ENCODE measurements at places on chromosomes 3 and 15.

DNA sequence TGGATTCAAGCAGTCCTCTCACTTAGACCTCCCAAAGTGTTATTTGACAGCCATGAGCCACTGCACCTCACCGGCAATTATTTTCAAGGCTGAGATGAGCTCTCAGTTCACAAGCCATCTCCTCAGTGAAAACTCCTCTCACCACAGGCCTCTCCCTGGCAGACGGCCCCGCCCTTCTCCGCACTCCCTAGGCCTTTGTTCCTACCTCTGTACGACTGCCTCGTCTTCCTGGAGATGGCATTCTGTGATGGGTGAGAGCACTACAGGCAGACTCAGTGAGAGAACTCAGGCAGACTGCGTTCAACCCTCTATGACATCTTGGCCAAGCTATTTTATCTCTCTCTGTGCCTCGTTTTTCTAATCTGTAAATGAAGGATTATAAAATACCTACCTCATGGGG lies 67.0 kb upstream of the TPM1 start:
- DNase-seq: no peak

DNA sequence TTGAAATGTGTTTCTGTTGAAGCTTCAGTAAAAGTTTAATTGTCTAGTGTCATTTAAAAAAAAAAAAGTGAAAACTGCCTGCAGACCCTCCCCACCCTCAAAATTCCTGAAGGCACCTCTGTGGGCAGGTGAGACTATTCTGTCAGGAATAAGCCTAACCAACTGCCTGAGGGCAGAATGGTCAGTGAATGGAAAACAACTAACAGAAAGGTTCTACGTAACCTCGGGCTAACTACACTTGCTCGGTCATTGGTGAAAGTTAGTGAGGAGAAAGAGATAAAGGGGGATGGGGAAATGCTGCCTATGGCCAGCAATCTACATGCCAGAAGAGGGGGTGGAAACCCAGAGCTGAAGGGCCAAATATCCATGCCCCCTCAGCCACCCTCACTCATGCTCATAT lies 108.6 kb upstream of the SLC24A5 start:
- no peak for DNase-seq

GRCh38 chr3:66095295-66096001 lies 56.7 kb upstream of the MAGI1 start:
- DNase-seq: no peak

DNA sequence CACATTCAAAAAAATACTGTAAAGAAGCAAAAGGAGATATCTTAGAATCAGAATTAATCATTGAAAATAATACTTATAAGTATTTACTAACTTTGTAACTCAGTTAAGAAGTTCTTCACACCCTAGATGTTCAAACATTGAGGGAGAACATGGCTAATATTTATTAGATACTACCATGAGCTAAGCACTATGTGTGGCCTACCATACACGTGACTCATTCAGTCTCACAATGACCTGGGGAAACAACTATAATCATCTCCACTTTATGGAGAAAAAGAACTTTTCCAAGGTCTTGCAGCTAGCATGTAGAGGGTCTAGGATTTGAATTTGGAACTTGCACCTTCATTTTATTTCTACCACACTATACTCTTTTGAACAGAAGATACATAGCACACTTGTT lies 361.9 kb upstream of the CFAP20DC start:
- no peak for DNase-seq

DNA sequence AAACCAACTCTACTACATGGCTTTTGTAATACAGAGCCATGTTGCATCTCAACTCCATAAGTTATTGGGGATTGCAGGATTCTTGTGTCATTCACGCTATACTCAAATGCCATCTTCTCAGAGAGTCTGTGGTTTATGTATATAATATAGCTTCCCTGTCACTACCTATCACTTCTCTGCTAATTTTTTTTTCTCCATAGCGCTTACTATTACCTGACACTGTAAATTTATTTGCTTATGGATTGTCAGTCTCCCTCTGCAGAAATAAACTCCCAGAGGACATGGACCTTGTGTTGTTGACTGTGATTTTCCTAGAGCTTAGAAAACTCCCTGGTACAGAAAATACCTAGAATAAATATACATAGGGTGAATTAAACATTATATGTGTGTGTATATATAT lies 990.5 kb downstream of the TBL1XR1 start:
- no peak for DNase-seq

- no peak for DNase-seq
Observed at GRCh38 chr15:48090666-48091065, 30.1 kb upstream of the SLC24A5 start.

GRCh38 chr3:16653712-16654111 lies 48.5 kb upstream of the DAZL start:
- DNase-seq: no peak

DNA sequence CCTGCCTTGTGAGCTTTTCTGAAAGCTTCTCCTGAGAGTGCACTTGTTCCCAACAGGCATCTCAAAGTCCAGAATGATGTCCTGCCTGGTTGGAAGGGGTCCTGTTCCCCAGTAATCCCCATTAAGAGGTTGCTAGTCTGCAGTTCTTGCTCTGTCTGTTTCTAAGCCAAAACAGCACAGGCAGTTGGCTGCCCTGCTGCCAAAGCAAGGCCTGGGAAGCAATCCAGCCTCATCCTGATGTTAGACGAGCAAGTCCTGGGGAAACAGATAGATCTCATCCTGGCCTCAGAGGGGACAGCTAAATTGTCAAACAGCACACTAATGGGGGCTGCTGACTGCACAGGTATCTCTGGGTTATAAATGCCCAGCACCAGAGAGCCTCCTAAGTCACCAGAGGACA lies 198.0 kb downstream of the EPHB1 start:
- no peak for DNase-seq

DNA sequence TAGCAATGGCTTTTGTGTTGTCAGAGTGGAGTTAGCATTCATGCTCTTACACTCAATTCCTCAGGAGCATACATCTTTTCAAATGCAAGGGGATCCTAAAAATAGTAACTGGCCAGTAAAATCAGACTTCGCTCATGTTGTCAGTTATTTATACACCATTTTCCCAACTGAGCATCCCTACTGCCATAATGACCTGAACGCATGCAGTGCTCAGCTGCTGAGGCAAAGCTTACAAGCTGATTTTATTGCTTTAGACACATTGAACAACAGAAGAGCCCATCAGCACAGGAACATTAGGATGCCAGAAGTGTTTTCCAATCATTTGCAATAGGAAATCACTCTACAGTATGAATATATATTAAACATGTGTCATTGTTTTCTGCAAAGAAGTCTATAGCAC lies 689.7 kb upstream of the BCHE start:
- DNase-seq: no peak

DNA sequence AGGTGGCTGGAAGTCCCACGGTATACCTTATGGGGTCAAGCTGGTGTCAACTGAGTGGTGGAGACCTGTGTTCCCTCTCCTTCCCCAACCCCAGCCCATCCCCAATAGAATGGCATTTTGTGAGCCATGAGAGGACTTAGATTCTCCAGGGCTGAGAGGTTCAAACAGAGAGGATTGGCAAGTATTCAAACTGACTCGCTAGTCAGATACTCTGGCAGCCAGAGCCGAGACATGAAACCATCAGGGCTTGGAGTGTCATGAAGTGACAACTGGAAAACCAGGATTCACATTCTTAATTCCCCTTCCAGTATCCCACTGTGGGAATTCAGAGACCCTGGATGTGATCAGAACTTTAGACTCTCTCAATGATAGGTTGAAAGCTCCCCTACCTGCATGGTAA lies 159.4 kb upstream of the SNTN start:
- DNase-seq: no peak

- DNase-seq: no peak
Observed at GRCh38 chr3:194575484-194576210, 57.6 kb downstream of the TMEM44 start.

GRCh38 chr3:26657348-26657976 lies 34.9 kb downstream of the LRRC3B start:
- DNase-seq: no peak

DNA sequence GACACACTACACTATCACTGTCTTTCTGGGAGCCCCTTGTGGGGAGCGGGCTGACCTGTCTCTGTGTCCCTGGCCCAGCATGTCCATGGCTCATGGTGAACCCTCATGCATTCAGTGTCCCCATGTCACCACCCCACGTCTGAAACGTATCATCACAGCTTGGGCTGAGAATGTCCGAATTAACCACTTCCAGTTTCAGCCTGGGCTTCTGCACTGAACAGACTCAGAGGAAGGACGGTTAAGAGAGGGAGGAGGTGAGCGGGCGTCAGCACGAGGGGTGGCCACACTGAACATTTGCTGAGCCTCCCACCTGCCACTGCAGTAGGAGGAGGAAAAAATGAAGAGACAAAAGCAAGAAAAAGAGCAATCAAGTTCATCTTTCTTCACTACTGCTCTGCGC lies 30.5 kb downstream of the ATP2B2 start:
- DNase-seq: no peak

- no peak for DNase-seq
Observed at GRCh38 chr3:138082992-138083386, 32.4 kb downstream of the DZIP1L start.

DNA sequence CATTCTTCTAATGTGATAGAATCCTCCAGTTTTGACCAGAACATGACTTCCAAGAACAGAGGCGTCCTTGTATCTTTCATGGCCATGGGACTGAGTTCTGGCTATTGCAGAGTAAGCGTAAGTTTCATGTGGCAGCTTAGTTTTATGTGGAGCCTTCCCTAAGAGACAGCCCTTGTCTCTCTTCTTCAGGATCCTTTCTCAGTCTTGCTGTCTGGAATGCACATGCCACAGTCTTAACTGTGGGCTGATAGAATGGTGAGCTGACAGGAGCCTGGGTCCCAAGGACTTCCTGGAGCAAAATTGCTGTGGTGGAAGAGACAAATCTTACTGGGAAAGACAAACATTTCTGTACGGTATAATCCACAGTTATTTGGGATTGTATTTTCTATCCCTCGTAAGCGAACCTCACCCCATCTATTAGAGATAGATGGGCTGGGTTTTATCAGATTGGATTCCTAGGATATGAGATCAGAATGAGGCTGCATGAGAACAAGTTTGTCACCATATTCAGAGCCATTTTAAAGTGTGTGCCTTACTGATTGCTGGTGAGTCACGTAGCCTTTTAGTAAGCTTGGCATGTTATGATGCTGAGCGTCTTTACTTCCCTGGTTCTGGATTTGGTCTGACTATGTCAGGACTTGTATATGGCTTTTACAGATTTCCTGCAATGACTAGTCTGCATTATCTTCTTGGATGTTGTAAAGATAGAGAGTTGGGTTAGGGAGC lies 32.8 kb downstream of the CDIN1 start:
- no peak for DNase-seq

- no peak for DNase-seq
Observed at GRCh38 chr3:16474216-16474615, 39.3 kb downstream of the RFTN1 start.

DNA sequence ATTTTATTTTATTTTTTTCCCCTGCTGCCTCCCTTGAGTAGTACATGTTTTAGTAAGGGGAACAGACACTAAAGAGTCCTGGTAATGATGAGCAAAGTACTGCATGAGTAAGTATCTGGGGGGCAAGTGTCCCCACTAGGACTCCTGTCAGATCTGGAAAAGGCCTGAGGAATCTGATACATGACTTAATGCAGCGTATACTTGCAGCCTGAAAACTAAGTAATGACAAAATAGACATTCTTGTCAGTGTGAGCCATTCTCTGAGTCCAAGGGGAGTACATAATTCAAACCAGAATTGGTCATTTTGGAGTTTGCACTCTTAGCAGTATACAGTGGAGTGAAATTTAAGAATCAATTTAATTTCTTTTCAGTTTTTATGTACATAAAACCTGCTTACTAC lies 27.5 kb downstream of the NXPE3 start:
- DNase-seq: no peak

DNA sequence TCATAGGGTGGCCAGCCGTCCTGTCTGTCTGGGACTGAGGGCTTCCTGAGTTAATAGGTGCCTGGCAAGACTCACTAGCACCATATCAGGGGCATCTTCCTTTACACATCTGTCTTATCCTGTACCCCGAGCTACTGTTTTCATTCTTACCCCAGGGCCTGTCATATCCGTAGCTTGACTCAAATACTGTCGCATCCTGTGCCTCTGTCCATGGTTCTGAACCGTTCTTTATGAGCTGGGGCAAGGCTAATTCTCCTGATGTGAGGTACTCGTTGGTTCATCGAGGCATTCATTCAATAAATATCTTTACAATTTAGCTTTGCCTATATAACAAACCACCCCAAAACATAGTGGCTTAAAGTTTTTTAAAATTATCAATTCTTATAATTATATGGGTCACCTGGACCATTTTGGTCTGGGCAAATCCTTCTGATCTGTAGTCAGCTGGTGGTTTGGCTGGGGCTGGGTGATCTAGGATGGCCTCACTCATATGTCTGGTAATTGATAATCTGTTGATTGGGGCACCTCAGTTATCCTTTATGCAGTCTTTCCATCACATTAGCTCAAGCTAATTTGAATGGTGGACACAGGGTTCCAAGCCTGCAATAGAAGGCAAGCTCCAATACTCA lies 121.2 kb downstream of the TLE3 start:
- peak; percentile 26 for DNase-seq

- DNase-seq: no peak
Observed at GRCh38 chr3:158460926-158461325, 110.1 kb upstream of the MLF1 start.

DNA sequence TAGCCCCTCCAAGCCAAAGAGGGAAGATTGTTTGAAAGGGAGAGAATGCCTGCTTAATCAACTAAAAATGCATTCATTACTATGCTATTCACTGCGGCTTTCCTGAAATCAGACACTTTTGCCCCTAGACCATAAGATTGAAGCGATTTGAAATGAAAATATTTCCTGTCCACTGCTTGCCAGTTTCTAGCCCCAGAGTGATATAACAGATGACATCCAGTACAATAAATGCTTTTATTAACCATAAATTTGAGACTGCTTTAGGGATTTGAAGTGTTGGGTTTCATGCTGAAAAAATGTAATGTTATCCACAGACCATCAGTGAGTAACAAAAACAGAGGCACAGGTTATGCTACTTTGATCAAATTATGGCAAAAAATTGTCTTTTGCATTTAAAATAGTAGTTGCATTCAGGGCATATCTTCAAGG lies 14.1 kb downstream of the IL17RD start:
- no peak for DNase-seq

GRCh38 chr3:81955878-81956277 lies 194.4 kb upstream of the GBE1 start:
- DNase-seq: no peak

GRCh38 chr3:16378415-16378814 lies 113.4 kb downstream of the OXNAD1 start:
- no peak for DNase-seq

DNA sequence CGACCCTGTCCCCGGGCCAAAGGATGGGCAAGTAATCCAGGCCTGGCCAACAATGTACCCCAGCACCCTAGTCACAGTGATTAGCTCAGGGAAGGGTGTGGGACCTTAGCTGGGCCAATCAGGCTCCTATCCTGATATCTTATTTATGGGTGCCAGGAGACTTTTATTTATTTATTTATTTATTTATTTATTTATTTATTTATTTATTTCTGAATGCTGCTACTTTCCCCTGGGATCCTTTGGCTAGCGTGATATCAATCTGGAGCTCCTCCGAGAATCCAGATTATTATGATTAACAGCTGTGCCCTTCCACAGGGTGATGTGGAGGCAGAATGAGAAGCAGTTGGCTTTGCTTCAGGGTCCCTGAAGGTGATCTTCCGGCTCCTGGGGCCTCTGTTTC lies 32.2 kb upstream of the BHLHE40 start:
- no peak for DNase-seq

Data from KG1 (cell line).